ENCODE measurements at places on chromosomes 2 and 18. TPM values are rescaled to one million over a fixed set of nuclear protein-coding genes. Genes with fewer than 3 reads are reported as not detected.

PRKAG3 gene
- not detected for total RNA-seq

RESP18 gene
- total RNA-seq: not detected

FBXO48 gene
- 0.45 TPM for total RNA-seq

AGXT gene
- total RNA-seq: not detected

ZNF396 gene
- total RNA-seq: 3.9 TPM

ANKRD29 gene
- 150 TPM for total RNA-seq

SERPINB7 gene
- total RNA-seq: not detected

TUBA4B gene
- total RNA-seq: not detected

KCNK3 gene
- 1.2 TPM for total RNA-seq

FRZB gene
- 5.8 TPM for total RNA-seq

DLX2 gene
- not detected for total RNA-seq

OTOS gene
- total RNA-seq: not detected

SLC9A4 gene
- 92.4 TPM for total RNA-seq

DNA sequence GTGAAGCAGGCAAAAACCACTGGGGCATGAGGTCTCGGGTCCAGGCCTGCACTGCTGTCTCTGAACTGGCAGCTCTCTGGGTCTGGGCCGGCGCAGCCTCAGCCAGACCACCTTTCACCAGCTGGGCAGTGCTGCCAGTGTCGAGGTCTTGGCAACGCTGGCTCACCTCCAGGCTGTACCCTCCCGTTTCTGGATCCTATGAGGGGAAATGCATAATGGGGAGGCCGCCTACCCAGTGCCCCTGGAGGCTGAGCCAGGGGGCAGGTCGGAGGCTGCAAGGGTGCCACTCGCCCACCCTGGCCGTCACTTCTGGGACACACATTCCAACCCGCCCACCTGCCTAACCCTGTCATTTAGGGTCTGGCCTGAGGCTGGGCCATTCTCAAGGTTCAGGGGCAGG lies 24.6 kb downstream of the KIF1A start:
- DNase-seq: no peak

GRCh38 chr18:63850020-63850419 lies 37.5 kb upstream of the SERPINB2 start:
- peak; percentile 42 for DNase-seq

DNA sequence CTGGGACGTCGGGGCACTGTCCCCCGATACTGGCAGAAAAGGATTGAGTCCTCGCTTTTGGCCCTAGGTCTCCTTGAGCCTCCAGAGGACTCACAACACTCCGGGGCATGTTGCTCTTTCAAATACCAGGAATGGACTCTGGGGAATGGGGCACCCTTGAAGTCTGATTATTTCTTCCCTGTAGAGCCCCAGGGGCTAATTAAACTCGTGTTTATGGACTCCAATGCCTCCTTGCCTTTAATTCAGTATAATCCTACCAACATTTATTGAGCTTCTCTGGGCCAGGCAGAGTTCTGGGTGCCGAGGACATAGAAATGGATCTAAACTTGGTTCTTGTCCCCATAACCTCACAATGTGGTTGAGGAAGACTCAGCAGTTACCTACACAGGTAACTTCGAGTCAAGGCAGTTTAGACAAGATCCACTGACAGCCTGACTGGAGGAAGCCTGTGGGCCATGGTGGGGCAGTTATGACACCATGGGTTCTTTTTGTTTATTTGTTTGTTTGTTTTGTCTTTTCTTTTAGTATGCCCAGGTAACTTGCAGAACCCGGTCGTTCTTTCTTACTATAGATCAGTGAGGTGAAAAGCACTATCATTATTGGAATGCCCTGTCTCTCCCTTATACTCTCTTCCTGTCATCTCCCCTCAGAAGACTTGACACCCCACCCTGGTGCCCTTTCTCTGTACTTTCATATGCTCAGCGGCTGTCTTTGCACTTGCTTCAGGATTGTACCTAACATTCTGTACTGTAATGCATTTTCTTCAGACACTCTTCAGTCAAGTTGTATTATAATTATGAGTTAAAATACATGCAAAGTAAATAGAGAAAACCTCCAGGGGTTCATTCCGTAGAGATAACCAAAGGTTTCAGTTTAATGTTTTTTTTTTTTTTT lies 3.2 kb downstream of the CFLAR start:
- no peak for DNase-seq

DNA sequence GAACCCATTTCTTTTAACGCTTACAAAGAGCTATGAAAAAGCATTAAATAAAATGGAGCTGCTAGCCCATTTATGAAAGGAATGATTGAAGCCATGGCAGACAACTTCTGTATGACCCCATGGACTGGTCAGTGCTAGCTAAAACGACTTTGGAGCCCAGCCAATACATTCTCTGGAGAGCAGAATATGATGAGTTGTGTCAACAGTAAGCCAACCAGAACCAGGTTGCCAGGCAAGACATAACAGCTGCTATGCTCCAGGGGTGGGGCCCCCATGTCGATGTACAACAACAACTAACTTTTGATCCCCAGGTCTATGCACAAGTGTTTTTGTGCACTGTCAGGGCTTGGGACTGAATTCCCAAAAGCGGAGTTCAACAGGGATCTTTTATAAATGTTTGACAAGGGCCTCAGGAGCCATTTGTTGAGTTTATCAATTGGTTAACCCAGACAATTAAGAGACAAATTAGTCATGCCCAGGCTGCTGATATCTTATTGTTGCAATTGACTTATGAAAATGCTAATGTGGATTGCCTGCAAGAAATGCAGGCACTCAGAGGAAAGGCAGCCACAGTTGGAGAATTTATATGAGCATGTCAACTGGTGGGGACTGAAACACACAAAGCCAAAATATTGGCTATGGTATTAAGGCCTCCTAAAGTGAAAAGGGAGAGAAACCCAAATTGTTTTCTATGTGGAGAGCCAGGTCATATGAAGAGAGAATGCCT lies 64.6 kb upstream of the MYO3B start:
- DNase-seq: no peak

- no peak for DNase-seq
Observed at GRCh38 chr2:179302764-179303571, 38.3 kb upstream of the SESTD1 start.

DNA sequence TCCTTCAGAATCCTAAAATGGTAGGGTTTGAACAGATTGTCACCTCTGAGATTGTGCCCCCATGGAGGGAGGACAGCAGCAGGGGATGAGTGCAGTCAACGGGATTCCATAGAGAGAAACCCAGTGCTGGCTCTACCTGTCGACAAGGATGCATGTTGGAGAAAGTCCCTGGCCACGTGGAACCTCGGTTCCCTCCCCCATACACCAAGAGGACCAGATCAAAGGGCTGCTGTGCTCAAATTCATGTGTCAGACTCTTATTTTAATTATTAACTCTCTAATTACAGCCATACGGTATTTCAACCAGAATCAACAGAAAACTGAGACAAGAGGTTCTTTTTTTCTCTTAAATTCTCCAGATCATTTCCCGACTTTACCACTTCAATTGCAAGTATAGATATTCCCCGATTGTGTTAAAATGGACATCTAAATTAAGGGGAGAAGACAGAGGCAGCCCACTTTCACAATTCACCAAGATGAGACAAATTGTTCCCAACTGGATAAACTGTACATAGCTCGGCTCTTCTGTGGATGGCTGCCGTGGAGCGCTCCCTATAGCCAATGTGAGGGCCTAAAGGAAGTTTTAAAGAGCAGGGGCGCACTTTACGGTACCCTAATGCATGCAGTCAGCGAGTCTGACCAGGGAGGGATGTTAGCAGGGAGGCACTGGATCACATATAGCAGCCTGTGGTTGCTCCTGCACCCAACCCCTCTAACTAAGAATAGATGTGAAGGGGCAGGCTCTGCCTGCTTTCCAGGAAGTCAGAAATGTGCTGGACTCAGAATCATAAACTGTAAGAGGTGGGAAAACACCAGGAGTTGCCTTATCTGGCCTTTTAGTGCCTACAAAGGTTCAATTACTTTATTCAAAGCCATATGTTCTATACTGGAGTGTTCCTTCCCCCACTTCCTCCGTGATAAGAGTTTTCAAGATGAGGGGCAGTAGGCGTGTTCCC lies 123.1 kb downstream of the CACNB4 start:
- DNase-seq: no peak

- DNase-seq: no peak
Observed at GRCh38 chr2:201900362-201900761, 94.0 kb downstream of the CDK15 start.

DNA sequence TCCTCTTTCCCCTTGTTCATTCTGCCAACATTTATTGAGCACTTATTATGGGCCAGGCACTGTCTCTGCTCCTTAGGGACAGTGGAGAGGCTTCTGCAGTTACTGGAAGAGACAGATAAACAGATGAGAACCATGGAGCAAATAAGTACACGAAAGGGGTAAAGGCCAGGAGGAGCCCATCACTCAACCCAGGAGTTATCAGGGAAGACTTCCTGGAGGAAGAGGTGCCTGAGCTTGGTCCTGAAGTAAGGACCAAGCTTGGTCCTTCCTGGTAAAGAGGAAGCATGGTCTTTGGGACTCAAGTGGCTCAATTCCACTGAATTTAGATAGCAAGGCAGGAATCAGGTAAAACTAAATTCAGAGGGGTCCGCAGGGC lies 1.7 kb downstream of the ACTG2 start:
- no peak for DNase-seq

DNA sequence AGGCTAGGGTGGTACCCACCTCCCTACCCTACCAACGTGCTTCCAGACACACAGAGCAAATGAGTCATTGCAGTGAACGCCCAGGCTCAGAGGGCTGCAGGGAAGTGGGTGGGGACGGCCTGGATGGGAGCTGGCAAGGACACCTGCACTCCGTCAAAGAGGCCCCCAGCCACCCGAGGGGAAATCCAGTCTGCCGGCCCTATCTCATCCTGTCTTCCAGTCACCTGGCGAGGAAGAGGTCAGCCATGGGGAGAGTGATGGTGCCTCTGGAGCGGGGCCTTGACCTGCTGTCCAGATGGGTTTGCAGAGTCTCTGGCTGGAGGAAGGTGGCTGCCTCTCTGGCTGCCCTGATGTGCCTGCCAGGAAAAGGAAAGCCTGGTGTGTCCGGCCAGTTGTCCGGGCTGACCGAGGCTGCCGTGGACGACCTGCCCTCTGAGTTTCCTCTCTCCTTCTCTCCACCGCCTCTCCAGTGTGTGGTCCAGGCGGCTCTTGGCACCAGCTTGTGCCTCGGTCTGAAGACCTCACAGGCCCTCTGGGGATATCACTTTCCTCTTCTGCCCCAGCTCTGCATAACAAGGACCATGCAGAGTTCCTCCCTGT lies 209.7 kb upstream of the COPS8 start:
- DNase-seq: no peak

GRCh38 chr18:28113271-28114029 lies 63.5 kb downstream of the CDH2 start:
- DNase-seq: no peak

- DNase-seq: no peak
Observed at GRCh38 chr2:232957657-232958090, 55.4 kb downstream of the NGEF start.

DNA sequence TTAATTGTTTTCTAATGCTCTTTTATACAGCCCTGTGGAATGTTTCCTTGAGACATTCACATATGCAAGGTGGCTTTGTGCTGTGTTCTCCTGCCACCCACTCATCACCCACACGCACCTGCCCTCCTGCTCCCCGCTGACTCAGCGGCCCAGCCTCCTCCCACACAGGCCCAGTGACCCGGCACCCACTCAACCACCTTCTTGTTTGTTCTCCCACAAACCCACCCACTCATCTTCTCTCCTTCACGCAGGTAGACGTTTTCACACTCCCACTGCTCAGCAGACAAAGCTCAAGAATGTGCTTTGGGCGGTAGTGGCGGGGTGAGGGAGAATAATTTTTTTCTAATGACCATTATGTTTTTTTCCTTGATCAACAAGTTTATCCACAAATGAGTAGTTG lies 28.6 kb upstream of the NEMP2 start:
- DNase-seq: no peak

GRCh38 chr2:157441072-157441454 lies 2.8 kb downstream of the CYTIP start:
- peak; percentile 69 for DNase-seq

DNA sequence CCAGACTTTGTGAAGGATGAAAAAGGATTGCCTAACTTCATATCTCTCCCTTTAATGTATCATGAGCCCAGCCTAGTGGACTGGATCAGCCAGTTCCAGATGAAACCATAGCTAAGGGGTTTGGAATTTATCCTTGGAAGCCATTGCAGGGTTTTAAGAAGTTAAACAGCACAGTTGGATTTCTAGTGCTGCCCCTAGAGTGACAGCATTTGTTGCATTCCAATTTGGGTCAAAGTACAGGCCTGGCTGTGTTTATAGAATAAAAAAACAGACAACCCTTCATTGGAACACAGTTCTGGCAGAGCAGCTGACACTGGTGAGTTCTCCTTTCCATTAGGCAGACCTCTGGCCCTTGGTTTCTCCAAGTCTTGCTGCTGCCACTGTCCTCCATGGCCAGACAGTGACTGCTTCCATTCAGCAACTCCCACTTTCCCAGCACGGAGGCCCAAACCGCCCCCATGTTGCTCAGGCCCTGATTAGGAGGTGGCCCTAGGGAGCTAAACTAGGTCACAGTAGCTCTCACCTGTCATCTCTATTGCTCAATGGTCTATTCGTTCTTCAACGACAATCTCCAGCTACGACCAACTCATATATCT lies 8.0 kb downstream of the GPR39 start:
- peak; percentile 39 for DNase-seq

DNA sequence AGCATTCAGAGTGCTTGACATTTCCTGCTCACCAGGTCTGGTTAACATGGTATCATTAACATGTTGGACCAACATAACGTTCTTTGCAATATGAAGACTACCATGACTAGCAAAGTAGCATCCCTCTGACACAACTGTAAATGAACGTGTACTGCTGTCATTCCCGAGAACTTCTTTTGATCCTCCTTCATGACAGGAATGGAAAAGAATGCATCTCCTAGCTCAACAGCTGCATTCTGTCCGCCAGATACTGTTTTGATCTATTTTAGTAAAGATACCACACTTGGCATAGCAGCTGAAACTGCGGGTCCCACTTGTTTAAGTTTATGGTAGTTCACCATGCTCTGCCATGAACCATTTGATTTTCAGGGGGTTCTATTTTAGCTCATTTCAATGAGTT lies 144.2 kb upstream of the PARD3B start:
- no peak for DNase-seq

- DNase-seq: no peak
Observed at GRCh38 chr2:228474466-228474865, 293.0 kb upstream of the SPHKAP start.

DNA sequence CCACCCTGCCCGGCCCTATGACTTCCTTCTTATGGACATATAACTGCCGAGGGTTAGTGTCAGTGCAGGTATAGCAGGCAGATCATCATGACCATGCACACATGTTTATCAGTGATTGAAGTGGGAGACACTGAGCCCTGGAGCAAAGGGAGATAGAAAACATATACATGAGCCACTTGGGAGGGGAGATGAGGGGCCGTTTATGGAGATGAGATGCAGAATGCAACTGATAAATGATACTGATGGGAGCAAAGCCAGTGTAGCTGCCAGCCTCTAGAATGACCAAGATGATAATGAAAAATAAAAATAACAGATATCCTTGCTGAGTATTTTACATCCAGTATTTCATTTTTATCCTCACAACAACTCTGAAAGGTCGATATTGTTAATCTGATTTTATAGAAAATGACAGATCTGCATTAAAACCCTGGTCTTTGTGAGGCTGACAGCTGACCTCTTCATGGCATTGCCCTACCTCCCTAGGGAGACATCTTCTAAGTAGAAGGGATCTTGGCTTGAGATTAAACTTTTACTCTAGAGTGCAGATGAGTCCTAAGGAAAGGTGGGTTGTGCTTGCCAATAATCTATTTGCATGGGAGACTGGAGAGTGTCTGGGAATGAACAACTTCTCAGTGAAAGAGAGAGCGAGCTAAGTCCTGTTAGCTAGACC lies 178.4 kb upstream of the LHCGR start:
- DNase-seq: no peak

Measured in stomach (tissue), 19 donors.